ENCODE measurements at places on chromosomes 16 and 17. TPM values are rescaled to one million over a fixed set of nuclear protein-coding genes. Genes with fewer than 3 reads are reported as not detected.

The CCL16 gene
- not detected for total RNA-seq

The TP53TG3 gene
- total RNA-seq, result not detected

The VTN gene
- 0.23 TPM for total RNA-seq

The CCL5 gene
- 8.4 TPM for total RNA-seq

The ZNF48 gene
- 6.6 TPM for total RNA-seq

DNA sequence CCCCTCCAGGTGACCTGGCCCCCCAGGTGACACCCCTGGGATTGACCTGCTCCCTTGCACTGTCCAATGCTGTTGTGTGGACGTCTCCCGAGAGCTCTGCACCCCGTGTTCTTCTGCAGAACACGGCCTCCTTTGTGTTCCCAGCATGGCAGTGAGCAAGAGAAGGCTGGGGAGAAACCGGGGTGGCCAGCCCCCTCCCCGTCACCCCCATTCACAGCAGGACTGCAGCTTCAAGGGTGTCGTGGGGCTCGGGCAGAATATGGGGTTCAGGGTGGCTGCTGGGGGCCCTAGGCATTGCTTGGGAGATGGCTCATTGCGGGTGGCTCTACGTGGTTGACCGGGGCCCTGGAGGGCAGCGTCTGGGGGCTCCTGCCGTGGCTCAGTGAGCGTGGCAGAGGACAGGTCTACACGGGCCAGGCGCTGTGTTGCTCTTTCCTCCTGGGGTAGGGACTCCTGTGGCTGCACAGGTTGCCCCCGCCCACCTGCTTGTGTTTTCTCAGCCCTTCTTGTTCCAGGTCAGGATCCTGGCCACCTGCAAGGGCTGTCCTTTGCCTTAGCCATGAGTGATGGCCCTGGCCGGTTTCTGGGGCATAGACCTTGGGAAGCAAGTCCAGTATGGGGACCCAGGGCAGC is 12.5 kb downstream of the GSE1 start:
- no peak for DNase-seq

DNA sequence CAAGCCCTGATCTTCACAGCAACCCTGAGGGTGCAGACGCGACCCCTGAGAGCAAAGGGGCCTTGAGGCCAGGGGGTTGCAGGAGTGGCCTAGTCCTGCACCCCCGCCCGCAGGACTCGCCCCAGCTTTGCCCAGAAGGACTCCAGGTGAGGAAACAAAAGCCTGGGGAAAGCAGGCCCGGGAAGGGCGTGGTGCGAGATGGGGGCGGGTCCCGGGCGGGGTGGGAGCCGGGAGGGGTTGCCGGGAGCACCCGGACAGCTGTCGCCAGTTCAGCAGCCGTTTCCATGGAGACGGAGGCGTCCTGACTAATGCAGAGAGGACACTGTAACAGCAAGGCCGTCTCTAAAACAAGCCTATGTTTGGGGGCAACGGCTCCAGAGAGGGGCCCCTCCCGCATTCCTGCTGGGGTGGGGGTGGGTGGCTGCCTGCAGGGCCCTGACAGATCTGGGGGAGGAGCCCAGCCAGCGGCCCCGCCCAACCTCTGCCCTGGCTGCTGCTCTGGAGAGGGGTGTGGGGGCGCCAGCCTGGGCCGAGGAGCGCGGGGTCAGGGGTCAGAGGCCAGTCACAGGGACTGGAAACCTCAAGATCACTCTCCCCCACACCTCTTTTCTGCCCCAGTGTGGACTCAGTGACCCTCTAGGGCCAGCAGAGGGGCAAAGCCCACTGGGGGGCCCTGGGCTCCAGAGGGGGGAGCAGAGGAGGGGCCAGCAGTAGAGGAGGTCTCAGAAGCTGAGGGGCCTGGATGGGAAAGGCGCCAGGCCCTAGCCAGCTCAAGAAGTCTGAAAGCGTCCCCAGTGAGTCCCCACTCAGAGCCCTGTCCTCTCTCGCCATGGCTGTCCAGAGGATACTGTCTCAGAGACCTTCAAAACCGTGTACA is 3.1 kb upstream of the TPPP3 start:
- DNase-seq, result peak; percentile 93

GRCh38 chr16:85238233-85238647 is 126.0 kb upstream of the CIBAR2 start:
- peak; percentile 64 for DNase-seq

GRCh38 chr17:78737332-78737731 is 44.7 kb downstream of the CYTH1 start:
- no peak for DNase-seq

- no peak for DNase-seq
These were observed 688.8 kb downstream of the WWOX start for GRCh38 chr16:78788276-78788675.

- DNase-seq, result peak; percentile 58
These were observed 5.2 kb downstream of the USP7 start for GRCh38 chr16:8958344-8959167.

- DNase-seq, result no peak
These were observed 68.8 kb downstream of the MRC2 start for GRCh38 chr17:62696256-62696655.

All from mucosa of descending colon (tissue), 3 donors.